ENCODE measurements at places on chromosomes 11 and 22. TPM values are rescaled to one million over a fixed set of nuclear protein-coding genes. Genes with fewer than 3 reads are reported as not detected.

UBQLNL gene
- 0.19 TPM for total RNA-seq

GRK3 gene
- total RNA-seq: 10.3 TPM

ISX gene
- total RNA-seq: 9.4 TPM

SLC22A25 gene
- total RNA-seq: not detected

GPR83 gene
- total RNA-seq: 0.36 TPM

PRRG4 gene
- total RNA-seq: 6.0 TPM

CACNA1I gene
- 0.60 TPM for total RNA-seq

APLNR gene
- total RNA-seq: 0.36 TPM

SMC1B gene
- not detected for total RNA-seq

SDHD gene
- total RNA-seq: 67.9 TPM

DNA sequence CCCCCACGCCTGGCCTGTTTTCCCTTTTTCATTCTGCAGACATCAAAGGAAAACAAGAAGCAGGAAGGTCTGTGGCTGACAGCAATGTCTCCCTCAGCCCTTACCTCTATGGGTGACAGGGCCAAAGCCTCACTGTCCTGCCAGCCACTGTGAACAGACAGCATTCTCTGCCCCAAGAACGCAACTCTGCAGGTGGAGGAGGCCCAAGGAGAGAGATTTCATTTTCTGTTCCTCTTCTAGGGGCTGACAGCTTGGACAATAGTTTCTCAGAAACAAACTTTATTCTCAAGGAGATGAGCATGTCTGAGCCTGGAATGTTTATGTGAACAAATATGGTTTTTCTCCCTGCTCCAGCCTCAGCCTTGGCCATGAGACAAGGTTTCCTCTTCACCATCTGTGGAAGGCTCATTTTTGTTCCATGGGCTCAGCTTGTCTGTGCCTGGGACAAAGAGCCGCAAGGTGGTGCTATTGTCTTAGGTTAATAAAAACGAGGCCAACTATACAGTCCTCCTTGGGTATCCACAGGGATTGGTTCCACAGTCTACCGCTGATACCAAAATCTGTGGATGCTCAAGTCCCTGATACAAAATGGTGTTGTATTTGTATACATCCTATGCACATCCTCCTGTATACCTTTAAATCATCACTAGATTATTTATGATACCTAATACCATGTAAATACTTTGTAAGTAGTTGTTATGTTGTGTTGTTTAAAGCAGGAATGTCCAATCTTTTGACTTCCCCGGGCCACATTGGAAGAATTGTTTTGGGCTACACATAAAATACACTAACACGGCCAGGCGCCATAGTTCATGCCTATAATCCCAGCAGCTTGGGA lies 5.8 kb downstream of the PIWIL3 start:
- DNase-seq: no peak

GRCh38 chr11:43950311-43950855 lies 7.9 kb downstream of the C11orf96 start:
- DNase-seq: no peak

- DNase-seq: no peak
Observed at GRCh38 chr11:13629779-13630178, 38.7 kb upstream of the FAR1 start.

GRCh38 chr11:108931168-108931567 lies 266.3 kb downstream of the DDX10 start:
- no peak for DNase-seq

DNA sequence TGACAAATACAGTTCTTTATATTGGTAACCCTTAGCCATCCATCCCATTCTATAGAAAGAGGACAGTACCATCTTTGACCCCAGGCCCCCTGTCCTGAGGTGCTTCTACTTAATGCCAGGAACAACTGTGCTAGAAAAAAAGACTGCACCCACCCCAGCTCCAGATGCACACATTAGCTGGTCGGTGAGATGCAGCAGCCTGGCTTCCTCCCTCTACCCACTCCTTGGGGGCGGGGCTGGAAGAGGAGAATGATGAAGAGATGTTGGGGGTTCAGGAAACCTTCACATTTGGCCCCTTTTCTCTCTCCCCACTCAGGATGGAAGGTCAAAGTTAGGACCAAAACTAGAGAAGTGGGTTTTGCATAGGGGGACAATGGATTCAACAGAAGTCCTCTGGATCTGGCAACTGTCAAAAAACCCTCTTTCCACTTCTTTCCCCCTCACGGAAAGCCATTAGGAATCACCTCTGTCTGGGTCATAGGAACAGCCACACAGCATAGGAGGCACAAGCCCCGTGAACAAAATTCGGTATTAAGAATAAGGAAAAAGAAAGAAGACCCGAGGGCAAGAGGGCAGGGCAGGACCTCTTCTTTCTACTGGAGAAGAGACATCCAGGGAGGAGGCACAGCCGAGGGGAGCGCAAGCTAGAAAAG lies 755 bp downstream of the NRIP3 start:
- no peak for DNase-seq

DNA sequence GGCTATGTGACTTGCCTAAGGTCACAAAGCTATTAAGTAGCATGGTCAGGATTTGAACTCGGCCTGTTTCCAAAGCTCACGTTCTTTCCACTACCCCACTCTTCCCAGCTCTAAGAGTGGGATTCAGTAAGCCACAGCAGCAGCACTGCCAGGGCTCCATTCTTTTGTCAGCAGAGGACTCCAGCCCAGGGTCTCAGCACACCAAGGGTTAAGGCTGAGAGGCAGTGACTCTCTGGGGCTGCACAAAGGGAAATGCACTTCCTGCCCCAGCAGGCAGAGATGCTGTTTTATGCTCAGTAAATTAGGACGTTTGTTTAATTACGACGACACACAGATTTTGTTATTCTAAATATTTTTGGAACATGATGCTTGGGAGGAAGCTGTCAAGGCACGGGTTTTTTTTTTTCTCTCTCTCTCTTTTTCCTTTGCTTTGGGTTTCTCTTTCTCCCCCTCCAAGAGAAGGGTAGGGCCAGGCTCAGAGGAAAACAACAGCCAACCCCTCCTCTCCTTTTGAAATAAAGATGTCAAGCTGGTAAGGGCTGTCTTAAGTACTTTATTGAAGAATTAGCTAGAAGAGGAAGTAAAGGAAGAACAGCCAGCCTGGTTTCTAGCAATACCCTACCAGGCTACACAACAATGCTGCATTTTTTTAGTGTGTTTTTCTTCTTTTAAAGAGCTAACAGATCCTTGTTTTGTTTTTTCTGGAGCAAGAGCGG lies 2.8 kb downstream of the MYH9 start:
- no peak for DNase-seq

DNA sequence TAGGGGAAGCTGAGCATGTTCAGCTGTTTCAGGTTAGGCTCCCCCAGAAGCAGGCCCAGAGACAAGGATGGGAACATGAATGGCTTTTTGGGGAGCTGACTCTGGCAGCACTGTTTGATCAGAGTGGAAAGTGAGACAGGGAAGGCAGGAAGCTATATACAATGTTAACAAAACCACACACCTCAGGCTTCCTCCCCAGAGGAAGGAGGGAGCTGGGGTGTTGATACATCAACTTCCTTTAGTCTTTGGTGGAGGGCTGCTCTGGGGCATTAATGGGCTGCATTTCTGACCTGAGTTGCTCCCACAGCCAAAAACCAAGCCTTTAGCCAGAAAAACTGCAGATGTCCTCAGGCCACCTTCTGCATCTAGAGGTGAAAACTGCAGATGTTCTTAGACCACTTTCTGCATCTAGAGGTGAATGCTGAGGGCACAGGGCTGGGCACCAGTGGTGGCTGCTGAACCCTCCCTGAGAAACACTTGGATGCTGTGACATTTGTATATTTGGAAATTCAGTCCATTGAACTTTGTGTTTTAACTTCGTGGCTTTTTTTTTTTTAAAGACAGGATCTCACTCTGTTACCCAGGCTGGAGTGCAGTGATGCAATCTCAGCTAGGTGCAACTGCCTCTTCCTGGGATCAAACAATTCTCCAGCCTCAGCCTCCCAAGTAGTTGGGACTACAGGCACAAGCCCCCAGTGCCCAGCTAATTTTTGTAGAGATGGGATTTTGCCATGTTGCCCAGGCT lies 49.9 kb downstream of the KIAA1671 start:
- DNase-seq: no peak

DNA sequence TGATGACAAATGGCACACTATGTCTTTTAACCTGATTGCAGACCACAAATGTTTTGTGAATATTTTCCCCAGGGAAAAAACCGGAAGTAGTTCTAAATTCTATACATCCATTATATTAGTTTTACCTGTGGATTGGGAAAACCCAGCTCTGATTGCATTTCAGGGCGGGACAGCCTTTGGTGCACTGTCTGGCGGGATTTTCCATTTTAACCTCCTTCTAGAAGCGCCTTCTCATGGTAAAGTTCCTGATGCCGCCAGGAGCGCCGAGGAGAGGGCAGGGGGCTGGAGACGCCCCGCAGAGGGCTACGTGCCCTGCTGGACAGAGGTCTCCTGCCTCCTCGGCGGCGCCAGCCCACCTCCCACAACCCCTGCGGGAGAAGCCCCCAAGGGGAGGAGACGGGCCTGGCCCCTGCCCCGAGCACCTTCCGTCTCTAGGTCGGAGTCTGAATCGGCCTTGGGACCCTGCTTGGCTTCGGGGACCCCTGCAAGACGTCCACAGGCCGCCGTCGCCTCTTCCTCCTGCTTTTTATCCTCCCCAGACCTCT lies 1.2 kb upstream of the P2RX6 start:
- DNase-seq: no peak

DNA sequence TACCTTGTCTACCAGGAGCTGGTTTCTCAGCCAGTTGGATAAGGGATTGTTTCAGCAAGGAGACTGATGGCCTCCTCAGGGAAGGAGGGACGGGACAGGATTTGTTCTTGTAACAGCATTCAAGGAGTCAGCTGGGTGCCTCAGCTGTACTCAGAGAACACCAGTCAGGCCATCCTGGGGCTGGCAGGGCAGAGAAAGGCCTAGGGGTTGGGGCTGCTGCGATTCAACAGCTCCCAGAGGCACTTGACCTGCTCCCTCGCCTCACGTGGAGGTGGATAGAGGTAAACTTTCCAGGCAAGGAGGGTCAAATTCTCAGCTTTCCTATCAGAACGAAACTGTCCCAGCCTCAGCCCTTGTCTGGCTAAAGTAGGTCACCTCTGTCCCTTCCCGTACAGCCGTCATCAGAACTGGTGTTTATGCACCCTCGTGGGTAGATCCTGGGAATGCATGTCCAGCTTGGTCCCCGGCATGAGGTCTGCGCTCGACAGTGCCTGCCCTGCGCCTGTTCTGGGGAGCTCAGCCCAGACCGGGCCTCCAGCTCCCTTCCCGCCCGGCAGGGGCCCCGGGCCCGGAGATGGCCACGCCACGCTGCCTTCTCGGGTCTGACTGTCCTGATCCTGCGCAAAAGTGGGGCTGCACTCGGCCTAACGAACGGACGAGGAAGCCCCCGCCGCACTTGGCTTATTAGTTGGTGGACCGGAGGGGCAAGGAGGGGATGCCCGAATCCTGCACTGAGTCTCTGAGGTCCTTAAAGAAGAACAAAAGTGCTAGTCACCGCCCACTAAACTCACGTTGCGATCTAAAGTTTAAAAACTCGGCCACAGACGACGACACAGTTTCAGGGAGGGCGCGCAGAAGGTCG lies 762 bp upstream of the CCDC134 start:
- DNase-seq: no peak

- DNase-seq: no peak
Observed at GRCh38 chr11:110090466-110091026, 2.6 kb upstream of the ZC3H12C start.

DNA sequence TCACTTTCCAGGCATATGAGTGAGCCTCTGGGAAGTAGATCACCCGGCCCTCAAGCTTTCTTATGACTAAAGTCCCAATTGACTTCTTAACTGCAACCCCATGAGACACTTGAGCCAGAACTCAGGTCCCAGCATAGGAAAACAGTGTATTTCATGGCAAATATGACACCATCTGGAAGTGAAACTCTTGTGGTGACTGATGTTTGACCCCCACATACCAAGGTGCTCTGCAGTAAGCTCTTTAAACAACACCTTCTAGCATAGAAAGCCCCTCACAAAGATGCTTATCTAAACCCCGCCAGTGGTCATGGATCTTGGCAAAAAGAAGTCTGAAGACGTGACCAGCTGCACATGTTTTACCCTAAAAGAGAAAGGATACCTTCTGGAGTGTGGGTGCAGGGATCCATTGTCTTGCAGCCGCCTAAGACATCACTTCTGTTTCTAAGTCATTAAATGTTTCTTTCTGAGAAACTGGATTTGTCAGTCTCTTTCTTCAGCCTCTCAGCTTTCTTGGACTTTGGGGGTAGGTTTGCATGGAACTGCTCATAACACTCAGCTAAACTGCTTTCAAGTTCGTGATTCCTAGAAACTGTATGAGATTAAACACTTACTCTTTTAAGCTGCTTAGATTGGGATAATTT lies 7.4 kb upstream of the PELI3 start:
- DNase-seq: no peak

GRCh38 chr11:108994887-108995286 lies 330.0 kb downstream of the DDX10 start:
- DNase-seq: no peak

GRCh38 chr22:36192542-36192941 lies 9.1 kb downstream of the APOL4 start:
- no peak for DNase-seq

DNA sequence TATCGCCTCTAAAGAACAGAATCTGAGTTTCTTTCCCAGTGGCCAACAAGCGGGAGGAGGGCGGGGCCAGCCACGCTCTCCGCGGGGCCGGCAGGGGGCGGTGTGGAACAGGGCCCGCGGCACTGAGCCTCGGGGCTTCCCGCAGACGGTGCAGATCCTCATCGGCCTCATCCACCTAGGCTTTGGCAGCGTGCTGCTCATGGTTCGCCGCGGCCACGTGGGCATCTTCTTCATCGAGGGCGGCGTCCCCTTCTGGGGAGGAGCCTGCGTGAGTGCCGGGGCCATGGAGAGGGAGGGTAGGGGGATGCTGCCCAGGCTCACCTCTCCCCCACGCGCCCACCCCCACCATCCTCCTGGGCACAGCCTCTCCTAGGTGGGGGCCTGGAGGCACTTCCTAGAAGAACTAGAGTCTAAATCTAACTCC lies 10.7 kb downstream of the MS4A15 start:
- no peak for DNase-seq

DNA sequence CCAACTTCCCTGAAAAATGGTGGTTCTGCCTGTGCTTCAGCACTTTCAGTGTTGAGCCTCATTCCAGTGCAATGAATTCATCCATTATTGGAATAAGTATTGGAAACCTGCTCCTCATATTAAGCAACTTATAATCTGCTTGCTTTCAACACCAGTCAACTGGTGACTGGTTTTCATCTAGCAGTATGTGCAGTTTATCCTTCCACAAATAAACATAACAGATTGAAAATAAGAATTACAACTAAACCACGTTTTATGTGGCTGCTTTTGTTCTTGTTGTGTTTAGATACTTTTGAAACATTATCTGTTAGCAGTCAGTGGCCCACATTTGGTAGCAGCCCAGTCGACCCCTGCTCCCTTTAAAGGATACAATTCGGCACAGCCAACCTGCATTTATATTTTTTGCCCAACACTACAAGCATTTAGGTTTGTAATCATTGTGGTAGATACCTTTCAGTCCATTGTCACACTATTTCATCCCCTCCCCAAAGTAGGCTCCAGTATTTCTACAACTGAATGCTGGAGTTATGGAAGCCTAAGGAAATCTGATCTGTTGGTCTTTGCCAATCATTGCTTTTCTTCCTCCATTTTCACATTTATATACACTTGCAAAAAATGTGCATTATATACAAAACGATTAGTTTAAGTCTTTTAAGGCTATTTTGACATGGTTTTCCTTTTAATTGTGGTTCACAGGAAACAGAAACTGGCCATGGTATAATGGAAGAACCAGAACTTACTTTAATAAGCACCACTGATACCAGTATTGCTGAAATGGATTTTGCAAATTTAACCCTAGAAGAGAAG lies 13.1 kb downstream of the TAF1D start:
- no peak for DNase-seq

GRCh38 chr11:44784436-44784760 lies 57.6 kb downstream of the TSPAN18 start:
- no peak for DNase-seq

GRCh38 chr11:72821221-72821919 lies 7.2 kb downstream of the ATG16L2 start:
- no peak for DNase-seq

All from type B pancreatic cell (in vitro differentiated cells).